COR-L47 (cell line): ENCODE measurements at places on chromosomes 1 and 21.

GRCh38 chr1:115078708-115079107 is 10.6 kb downstream of the TSPAN2 start:
- DNase-seq = no peak

GRCh38 chr1:241615043-241615974 is 24.9 kb downstream of the CHML start:
- no peak for DNase-seq

GRCh38 chr1:91884459-91885212 is 1.3 kb downstream of the TGFBR3 start:
- DNase-seq = no peak

DNA sequence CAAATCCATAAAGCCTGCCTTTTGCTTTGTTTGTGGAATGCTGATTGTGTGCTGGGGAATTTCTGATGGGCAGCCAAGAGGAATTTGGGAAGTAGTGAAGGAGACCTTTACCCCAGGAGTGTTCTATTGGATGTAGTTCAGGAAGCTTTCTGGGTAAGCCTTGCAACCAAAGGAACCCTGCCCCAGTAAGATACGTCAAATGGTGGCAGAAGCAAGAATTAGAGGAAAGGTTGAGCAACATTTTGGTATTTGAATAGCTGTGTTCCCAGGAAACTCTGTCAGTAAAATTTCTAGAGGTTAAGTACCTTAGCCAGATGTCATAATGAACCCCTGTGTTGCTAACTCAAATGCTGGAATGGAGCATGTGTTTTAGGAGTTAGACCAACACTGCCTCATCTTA is 6.4 kb downstream of the MGST3 start:
- no peak for DNase-seq

DNA sequence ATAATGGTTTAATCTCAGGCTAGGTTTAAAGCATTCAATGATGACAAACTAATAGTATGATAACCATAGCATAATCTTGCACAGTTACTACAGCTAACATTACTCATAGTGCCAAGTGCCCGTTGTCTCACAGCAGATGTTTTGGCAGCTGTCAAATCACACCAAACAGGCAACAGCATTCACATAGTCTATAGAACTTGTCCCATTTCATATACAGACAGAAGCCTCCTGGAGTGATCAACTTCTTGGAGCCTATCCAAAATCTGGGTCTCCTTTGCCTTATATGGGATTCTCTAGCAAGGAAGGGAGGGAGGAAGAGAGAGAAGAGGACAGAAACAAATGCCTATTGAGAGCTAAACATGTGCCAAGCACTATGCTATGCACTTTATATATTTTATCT is 250.6 kb upstream of the ZP4 start:
- DNase-seq = no peak

GRCh38 chr1:161722406-161722805 is 1.1 kb downstream of the FCRLB start:
- DNase-seq = no peak

DNA sequence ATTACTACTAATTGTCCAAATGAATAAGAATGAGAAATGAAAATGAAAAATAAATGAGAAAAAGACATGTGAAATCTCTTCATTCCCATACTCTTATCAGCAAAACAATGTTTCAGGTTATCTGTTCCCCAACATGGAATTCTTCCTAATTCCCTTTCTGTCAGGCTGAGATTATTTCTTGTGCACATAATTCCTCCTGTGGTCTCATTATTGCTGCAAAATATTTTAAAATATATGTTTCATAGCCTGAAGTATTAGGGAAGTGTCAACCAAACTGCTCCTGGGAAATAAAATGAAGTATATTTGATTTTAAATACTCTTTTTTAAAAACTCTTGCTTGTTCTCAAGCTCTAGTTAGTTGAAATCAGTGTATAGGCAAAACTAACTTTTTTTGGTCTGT is 314.9 kb downstream of the USP25 start:
- DNase-seq = no peak

DNA sequence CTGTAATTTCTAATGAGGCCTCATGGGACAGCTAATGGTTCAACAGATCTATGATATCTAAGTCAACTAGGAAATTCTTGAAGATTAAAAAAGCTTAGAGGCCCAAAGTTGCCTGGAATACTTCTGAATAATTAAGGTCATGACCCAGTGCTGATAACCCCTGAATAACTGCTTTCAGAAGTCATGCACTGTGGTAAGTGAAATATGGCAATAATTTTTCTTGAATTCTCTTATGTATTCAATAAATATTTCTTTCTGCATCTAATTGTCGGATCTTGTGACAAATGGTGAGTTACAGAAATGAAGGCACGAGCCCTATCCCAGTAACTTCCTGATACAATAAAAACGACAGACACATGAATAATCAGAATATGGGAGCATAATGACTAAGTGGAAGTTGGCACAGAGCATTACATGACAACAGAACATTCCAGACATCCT is 219.3 kb upstream of the GREM2 start:
- DNase-seq = no peak
